ENCODE measurements at places on chromosomes 16 and 17.

GRCh38 chr16:78705694-78706093 is 606.2 kb downstream of the WWOX start:
- no peak for DNase-seq

- no peak for DNase-seq
These were observed 4.8 kb downstream of the SLC7A5 start for GRCh38 chr16:87864331-87864989.

- DNase-seq: no peak
These were observed 4.3 kb upstream of the C16orf92 start for GRCh38 chr16:30018731-30019158.

DNA sequence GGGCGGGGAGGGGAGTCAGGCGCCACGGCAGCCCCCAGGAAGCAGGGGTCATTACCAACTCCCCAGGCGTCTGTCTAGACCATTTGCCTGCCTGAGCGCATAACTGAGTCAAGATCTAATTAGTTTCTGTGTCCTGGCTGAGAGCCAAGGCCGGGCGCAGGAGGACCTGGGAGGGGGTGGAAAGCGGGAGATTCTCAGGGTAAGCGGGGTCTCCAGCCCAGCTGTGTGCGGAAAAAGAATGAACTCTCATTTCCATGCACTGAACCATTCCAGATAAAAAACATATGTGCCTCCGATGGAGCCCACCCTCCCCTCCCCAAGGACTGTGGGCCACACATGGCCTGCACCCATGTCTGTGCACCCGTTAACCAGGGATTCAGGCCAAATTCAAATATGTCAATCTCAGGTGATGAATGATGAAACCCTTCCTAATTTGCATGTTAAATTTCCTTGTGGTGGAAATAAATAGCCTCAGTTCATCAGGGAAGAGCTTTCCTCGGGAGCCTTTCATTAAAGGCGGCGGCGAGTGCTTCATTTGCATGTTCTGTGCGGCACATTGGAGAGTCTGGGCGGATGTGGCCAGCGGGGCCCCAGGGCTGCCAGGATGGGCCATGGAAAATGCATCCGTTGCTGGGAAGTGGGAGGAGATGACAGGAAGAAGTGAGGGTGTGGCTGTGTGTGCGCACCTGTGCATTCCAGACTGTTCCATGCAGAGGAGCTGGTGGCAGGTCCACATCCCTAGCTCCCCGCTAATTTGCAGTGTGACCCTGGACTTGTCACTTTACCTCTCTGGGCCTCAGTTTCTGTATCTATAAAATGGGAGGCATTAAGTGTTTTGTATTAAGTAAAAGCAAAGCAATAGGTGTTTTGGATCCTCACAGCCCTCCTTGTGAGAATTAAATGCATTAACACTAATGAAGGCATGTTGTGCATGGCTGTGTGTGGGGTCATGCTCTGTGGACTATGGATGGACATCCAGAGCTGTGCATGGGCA is 151.1 kb downstream of the SDK2 start:
- no peak for DNase-seq

GRCh38 chr16:17237350-17237944 is 233.3 kb downstream of the XYLT1 start:
- DNase-seq: no peak

DNA sequence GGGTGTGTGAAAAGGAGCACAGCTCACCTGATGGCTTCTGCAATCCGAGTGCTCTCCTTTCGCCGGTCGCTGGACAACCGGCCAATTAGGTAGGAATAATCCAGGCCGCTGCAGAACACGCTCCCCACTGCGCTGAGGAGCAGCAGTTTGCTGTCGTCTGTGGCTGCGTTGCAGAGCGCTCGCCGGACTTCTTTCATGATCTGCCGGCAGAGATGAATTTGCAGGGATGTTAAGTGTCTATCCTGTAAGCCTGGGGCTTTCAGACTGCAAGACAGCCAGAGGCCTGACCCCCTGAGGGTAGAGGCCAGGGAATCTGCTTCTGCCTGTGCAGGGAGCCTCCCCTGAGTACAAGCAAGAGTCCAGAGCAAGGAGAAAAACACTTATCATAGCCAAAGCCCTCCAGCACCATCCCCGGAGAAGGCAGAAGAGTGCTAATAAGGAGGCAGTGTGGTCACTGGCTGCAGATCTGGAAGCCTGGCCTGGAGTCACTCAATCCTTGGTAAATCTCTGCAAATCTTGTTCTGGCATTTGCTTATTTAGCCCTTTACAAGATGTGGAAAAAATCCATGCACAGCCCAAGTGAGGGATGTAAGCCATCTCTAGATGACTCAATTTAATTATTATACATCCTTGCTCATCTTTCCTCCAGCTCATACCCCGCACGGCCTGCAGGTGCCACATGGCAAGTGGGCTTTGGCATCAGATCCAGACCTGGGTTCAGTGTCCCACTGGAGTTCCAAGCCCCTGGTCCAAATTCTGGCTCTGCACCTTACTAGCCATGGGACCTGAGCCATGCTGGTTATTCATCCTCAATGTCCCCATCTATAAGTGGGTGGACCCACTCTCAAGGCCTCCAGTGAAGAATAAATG is 80.2 kb downstream of the DYNLRB2 start:
- DNase-seq: no peak

GRCh38 chr17:50026837-50027171 is 29.1 kb upstream of the ITGA3 start:
- DNase-seq: peak; percentile 70

DNA sequence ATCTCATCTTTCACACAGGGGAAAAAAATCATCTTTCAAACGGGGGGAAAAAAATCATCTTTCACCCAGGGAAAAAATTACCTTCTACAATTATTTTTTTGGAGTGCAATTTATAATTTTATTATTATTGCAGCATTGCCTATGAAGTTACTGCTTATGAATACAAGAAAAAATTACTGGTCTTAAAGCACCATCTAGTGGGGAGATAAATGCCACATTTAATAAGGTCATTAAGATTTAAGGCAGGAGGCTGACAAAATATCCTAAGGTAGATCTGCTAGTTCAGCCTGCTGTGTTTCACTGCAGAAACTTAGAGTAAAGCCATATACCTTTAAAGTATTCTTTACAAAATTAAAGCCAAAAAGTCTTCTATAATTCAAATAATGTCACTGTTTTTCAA is 13.7 kb downstream of the SHCBP1 start:
- DNase-seq: no peak

DNA sequence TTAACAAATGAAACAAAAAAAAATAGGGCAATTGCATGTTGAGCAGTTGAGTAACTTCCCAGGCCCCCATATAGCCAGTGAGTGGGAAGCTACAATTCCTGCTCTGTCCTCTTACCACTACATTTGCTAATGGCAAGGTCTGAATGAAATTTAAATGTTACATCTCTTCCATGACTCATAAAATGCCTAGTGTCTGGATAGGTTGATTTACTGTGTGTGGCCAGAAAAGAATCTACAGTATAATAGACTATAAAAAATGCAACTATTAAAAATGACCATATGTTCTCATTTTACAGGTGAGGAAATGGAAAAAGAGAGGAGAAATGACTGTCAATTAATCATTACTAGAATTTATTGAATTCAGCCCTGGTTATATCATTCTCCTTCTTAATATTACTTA is 1199.3 kb downstream of the CDH11 start:
- no peak for DNase-seq

GRCh38 chr17:1957037-1957436 is 68.1 kb downstream of the RTN4RL1 start:
- DNase-seq: no peak

DNA sequence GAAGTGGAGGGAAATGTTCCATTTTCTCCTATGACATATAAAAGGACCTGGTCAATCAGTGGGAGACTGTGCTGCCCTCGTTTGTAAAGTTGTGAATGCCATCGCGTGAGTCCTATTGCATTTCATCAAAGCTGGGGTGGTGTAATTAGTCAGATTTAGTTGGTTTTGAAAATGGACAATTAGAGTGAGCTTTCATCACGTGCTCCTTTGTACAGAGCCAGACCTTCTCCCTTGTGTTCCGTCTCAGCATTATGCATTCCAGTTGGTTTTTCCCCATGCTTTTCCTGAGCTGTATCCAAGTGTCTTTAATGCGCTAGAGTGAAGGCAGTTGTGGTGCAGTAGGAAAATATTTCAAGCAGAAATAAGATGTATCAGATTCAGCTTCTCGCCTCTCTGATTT is 10.4 kb downstream of the SEC14L1 start:
- DNase-seq: no peak

DNA sequence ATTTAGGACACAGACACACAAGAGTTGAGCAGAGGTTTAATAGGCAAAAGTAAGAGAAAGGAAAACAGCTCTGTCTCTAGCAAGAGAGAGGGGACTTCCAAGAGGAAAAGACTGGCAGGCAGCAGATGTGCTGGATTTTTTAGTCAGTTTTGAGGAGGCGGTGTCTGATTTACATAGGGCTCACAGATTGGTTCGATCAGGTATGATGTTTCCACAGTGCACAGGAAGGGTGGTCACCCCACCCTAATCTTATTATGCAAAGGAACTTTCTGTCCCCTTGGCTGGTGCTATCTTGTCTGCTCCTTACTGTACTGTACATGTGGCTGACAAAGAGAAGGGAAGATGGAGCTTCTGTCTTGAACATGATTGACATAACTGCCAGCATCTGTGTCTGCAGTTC is 25.3 kb downstream of the BFAR start:
- no peak for DNase-seq

DNA sequence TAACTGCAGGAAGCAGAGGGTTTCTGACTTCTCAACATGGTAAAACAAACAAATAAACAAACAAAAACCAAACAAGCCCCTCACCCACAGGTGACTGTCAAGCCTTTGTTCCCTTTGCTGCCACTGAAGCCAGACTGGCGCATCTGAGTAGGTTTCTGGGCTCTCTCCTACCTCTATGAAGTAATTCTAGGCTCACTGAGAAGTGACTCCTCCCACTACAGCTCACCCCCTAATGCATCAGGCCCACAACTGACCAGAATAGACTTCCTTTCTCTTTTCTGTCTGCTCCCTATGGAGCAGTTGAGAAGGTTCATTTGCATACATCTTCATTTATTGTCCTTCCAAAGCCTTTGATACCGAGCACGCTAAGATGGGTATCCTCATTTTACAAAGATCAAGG is 77.0 kb upstream of the CCL2 start:
- no peak for DNase-seq

DNA sequence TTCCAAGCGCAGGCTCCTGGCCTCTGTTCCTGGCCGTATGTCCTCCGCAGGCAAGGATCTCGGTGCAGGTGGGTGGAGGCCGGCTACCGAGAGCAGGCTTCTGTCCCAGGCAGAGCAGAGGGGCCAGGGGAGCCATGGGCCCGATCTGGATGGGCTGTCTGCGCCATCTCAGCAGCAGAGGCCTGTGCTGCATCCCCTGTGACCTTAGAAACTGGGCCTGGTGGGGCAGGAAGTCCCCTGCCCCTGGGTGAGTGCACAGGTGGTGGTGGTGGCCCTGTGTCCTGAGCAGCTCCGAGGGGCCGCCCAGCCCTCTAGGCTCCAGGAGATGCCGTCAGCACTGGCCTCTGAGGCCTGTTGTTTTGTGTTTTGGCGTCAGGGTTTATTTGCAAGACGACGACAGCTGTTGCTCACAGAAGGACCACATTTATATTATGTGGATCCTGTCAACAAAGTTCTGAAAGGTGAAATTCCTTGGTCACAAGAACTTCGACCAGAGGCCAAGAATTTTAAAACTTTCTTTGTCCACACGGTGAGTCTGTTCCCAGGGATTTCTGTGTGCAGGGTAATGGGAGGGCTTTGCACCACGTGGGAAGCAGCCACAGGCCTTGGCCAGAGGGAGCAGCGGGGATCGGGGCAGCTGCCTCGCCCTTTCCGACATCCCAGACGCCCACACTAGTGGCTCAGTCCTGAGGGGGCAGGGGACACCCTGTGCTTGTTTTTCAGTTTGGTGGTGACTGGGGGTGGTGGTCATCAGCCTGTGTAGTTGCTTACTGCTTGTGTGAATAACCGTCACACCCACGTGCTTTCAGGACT is 59.1 kb downstream of the PDPK1 start:
- no peak for DNase-seq

- DNase-seq: no peak
These were observed 19.8 kb upstream of the MARCHF10 start for GRCh38 chr17:62827746-62828485.

DNA sequence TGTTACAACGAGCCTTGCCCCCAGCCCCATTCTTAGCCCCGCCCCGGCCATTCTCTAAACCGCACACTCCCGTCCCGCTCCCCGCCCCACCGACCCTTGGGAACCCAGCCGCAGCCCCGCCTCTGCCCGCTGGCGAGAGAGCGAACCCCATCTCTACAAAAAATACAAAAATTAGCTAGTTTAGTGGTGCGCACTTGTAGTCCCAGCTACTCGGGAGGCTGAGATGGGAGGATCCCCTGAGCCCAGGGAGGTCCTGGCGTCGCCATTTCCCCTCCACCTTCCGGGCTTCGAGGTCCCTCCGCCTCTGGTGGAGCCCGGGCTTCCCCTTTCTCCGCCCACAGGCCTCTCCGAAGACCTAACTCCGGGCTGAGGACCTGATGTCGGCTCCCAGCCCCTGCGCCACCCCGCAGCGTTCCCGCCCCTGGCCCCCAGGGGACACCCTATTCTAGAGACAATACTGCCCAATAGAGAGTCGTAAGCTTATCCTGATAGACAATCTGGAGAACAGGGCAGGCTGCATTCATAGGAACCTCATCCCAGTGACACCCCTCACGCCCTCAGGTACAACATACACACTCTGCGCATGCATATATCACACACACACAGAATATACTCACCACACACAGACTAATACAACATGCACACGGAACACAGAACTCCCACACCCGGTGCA is 480 bp upstream of the PROCA1 start:
- peak; percentile 53 for DNase-seq

DNA sequence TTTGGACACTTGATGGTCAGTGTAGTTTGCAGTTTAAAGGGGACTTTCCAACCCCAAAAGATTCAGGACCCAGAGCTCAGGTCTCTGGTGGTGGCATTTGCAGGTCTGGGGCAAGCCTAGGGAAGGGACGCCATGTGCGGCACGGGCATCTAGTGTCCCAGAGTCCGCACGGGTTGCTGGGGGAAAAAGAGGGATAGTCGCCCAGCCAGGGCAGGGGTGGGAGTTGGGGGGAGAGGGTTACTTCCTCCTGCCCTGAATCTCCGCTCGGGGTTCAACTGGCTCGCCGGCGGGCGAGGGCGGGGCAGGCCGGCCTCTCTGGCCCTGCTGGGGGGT is 239 bp upstream of the CA7 start:
- DNase-seq: no peak

GRCh38 chr17:42241871-42242270 is 34.3 kb downstream of the STAT5B start:
- DNase-seq: no peak

- peak; percentile 12 for DNase-seq
These were observed 133.3 kb downstream of the ZNF778 start for GRCh38 chr16:89350701-89351380.

DNA sequence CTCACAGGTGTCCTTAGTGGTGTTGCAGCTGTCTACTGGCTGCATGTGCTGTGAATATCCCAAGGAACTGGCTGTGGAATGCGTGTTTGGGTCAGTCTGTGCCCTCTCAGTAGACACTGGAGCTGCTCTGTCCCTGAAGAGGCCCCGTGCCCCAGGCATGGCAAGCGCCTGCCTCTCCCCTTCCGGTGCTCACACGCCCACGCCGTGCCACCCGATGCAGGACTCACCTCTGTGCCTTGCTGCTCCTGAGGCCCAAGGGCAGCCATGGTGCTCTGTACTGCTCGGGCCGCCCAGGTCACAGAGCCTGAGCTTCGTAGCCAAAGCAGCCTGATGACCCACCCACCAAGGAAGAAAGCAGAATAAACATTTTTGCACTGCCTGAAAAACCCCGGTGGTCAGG is 10.0 kb downstream of the RGS11 start:
- DNase-seq: no peak

GRCh38 chr16:78105517-78105916 is 6.1 kb downstream of the WWOX start:
- DNase-seq: no peak

- no peak for DNase-seq
These were observed 1.2 kb downstream of the SNTB2 start for GRCh38 chr16:69188236-69188549.

Data from activated T-helper 9 cell treated with anti-CD3 and anti-CD28 coated beads, Interleukin-2, amount 50 U/mL, for 16 hours (primary cell).